ENCODE measurements at places on chromosomes 7 and 10.

DNA sequence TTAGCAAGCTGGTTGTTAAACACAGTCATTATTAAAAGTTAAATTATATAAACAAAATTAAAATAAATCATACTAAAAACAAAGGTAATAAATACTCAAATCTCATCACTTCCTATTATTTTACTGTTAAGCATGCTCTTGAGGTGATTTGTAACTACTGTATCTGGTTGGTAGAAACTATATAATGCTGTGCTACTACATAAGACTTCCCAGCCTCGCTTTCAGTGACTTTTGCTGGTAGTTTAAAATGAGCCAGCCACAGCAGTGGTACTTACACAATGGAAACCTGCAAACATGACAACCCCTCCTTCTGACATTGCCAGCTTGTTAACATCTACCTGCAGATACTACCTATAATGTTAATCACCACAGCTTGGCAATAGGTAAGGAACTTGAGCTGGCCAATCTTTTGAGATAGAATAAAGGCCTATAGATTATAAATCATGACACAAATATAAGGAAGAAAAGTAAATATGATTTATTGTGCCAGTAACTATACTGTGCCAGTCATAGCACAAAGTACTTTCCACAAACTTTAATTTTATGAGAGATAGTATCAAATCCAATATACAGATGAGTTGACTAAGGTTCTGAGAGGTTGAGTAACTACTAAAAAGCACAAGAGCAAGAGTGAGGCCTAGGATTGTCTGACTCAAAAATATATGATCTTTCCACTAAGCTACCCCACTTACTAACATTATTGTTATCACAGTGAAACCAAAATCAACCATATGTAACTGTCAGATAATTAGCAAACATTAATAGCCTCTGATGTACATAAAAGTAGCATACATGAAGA lies 181.1 kb upstream of the ASAH2 start:
- DNase-seq, result no peak

DNA sequence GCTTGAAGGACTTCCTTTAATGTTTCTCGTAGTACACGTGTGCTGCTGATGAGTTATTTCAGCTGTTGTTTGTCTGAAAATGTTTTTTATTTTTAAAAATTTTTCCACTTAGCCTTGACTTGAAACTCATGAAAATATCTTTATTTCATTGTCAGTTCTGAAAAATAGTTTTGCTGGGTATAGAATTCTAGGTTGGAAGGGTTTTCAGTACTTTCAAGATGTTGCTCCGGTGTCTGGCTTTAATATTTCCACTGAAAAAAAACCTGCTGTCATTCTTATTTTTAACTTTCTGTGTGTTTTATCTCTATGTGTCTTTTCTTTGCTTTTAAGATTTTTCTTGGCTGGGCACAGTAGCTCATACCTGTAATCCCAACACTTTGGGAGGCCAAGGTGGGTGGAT lies 103.8 kb downstream of the UNCX start:
- no peak for DNase-seq

GRCh38 chr10:62662486-62662885 lies 142.0 kb upstream of the ADO start:
- no peak for DNase-seq

- no peak for DNase-seq
Observed at GRCh38 chr7:47796347-47796746, 151.9 kb downstream of the PKD1L1 start.

DNA sequence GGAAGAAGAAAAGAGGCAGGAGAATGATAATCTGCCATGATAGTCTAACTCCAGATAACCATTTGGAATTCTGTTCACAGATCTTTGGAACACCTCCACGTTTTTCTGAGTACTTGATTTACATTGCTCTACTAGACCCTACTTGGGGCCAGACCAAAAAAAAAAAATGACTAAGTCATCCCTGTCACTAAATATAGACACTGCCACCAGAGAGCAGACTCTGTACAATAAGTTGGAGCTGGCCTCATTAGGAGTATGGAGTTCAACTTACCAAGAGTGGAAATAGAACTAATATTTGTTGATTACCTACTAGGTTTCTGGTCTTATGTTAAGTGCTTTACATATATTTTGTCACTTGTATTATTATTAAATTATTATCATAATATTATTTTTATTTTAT lies 80.9 kb upstream of the ZNF800 start:
- DNase-seq, result no peak

Measured in stimulated activated naive CD4-positive, alpha-beta T cell (primary cell).